ENCODE measurements at places on chromosomes 12 and 14.

DNA sequence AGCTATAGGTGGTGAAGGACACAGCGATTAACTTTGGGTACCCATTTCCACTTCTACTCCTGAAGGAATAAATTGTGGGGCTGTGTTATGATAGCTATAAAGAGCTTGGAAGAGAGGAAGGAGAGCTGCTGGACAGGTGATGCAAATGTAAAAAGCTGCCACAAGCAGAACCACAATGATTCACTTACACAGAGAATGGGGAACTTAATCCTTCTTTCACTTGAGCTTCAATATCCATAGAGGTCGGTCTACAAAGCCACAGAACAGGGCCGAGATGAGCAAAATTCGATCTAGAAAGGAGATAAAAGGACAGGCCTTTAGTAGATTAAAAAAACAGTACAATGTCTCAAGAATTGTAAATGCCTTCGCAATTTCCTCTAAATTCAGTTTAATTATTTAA, 831.1 kb downstream of the LRFN5 start:
- DNase-seq: no peak

GRCh38 chr14:100073576-100074430, 8.6 kb downstream of the EVL start:
- no peak for DNase-seq

DNA sequence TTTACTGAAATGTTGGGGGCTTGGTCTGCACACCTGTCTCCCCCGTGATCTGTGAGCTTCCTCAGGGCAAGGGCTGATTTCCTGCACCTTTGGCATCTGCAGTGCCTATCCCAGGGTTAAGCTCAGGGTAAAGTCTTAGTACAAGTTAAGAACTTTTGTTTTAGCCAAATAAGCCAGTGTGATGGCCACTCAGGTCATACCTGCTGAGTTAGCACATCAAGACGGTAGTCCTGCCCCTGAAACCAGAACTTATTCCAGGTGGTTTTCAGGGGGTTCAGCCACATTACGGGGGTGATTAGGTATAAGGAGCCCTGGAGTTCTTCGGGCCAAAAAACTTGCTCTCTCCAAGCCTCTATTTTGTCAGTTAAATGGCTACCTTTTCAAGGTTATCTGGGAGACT, 21.6 kb upstream of the CHST11 start:
- DNase-seq: no peak

- no peak for DNase-seq
These were observed 252.2 kb upstream of the ATP2B1 start for GRCh38 chr12:89960607-89961394.

- no peak for DNase-seq
These were observed at the start of gene BCAT1 for GRCh38 chr12:24948757-24949722. Gene BCAT1, minus strand, starts transcription at chr12:24949101. Its CDS starts 169 bp downstream, at chr12:24948932.

DNA sequence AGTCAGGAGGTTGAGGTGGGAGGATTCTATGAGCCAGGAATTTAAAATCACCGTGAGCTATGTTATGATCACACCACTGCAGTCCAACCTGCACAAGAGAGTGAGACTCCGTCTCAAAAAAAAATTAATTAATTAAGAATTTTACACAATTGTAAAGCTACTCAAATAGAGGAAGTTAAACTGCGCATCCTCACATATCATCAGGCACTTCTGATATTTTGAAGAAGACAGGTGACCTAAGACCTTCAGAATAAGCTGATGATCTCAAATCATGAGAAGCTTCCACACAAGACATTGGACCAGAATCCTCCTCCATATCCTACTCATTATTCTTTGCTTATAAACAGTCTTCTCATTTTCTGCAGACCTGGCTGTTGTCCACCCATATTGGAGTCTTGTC, 800.9 kb downstream of the TMEM121 start:
- no peak for DNase-seq

DNA sequence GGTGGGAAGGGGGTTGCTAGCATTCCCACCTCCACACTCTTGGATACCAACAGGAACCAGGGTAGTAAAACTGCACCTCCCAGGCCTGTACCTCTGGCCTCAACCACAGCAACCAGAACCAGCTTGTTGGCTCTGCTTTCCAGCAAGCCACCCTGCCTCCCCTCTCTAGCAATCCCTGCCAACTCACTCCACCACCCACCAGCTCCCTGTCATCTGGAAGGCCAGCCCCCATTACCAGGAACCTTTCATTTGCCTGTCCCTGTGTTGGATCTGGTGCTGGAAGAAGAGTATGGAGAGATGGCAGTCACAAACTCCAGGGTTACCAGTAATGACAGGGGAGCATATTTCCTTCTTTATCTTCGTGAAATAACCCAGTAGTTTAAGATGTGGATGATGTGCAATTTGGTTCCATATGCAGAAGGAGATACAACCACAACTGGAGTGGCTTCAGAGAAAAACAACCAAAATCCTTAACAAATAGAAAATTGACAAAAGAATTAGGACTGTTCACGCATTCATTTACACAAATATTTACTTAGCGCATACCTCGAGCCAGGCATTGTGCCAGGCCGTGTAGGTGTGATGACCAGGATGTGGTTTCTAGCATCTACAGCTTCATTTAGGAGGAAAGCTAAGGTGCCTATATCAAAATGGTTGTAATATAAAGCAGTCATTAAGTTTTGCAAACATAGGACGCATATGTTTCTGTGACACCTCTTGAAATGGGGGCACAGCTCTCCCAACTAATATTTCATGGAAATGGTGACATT, 3.4 kb downstream of the B4GALNT3 start:
- no peak for DNase-seq

GRCh38 chr12:109899783-109900751, at the start of gene TCHP:
Gene TCHP, plus strand, starts transcription at chr12:109900274. Its CDS starts 2,753 bp downstream, at chr12:109903027.
- peak; percentile 78 for DNase-seq

DNA sequence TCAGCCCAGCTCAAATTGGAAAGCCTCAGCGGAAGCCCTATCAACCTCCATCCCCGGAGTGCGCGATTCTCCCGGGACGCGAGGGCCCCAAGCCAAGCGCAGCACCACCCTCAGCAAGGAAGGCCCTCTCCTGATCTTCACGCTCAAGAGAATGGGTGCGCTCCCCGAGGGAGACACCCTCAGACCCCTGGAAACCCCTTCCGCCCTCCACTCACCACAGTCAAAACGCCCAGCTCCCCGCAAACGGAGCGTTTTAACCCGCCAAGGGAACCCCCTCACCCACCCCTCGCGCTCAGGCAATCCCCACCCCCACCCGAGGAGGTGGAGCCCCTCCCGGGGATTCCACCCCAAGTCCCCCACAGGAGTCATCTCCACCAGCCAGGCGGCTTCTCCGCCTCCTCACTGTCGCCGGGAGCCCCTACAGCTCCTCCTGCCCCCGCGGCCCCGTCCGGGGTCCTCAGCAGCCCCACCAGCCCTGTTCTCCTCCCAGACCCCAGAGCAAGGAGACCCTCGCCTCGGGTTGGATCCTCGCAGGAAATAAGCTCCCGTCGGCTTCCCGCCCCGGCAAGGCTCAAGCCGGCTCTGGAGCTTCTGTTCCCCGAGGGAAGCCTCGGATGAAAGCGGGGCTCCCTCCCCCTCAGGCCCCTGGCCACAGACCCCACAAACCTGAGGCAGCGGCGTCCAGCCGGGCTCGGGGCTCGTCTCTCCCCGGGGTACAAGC, 507 bp downstream of the BAZ2A start:
- DNase-seq: peak; percentile 47

Measured in occipital lobe (tissue), 3 donors.